Non-pigmented ciliary epithelial cell (primary cell): ENCODE measurements at places on chromosomes 4 and X.

- DNase-seq, result peak; percentile 96
These were observed 78.3 kb upstream of the ATXN3L start for GRCh38 chrX:13397878-13398818.

DNA sequence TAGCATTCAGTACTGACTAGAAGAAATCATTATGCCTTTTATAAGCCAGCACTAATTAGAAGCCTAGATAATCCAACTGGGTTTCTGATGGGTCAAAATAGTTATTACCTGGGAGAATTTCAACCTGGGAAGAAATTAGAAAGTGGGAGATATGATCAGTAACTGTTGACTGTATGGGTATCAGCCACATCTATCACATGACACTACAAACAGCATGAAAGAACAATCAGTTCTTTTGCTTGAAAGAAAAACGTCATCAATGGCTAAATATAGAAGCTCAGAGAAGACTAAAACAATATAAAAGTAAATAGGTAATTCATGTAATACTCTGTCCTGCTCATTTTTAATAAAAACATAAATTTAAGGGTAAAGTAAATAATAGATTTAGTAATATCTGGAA, 145.1 kb downstream of the CAMK2D start:
- no peak for DNase-seq

DNA sequence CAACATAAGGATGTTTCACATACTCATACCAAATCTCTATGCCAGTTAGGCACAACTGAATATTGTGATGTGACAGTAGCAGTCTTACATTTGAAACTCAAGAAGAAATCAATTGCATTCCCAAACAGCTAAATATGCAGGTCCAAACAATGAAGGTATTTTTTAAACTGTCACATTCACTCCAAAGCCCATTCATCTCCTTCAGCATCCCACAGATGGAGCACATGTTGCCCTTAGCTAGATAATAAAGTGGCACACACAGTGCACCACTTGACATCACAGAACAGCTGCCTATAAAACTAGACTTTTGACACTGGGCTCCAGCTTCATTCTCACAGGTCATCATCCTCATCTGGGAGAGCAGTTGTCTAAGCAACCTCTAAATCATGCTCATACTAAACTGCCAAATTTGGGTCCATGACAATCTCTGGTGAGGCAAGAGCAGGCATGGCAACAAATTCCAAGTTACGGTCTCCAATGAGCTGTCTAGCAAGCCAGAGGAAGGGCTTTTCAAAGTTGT, 26.2 kb upstream of the ARHGEF6 start:
- no peak for DNase-seq

DNA sequence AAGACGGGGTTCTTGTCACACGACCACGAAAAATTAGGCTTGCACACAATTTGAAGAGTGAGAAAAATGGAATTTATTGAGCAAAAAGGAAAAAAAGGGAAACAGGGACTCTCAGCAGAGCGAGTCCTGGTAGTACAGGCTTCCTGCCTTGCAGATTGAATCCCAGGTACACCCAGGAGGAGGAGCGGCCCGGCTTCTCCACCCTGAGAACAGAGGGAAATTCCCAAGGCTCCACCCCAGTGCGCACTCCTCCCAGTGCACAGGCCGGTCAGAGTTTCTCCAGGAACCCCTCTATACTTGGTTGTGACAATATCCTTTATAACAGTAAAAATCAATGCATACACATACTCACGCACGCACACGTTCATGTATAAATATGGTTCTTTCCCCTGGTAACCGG, 22.0 kb downstream of the SLC4A4 start:
- no peak for DNase-seq

DNA sequence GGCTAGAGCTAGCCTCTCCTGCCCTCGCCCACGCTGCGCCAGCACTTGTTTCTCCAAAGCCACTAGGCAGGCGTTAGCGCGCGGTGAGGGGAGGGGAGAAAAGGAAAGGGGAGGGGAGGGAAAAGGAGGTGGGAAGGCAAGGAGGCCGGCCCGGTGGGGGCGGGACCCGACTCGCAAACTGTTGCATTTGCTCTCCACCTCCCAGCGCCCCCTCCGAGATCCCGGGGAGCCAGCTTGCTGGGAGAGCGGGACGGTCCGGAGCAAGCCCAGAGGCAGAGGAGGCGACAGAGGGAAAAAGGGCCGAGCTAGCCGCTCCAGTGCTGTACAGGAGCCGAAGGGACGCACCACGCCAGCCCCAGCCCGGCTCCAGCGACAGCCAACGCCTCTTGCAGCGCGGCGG, at the start of gene AR:
Gene AR, plus strand, starts transcription at position 204 of the 400 bp plus-strand sequence. CDS start 1,126 bp downstream, outside the sequence.
- DNase-seq, result no peak

DNA sequence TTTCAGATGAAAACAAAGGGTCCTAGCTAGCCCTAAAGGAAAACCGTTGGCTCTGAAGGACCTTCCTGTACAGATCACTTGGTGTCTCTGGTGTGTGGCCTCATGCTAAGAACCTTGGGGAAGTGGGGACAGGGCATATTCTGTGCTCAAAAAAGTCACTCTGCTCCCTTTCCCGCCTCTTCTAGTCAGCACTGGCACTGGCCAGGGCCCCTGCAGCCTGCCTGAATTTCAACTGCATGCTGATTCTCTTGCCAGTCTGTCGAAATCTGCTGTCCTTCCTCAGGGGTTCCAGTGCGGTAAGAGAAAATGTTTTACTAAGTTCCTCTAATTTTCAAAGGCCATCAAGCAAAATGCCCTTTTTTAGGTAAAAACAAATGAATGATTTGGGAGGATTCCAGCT, 3.4 kb downstream of the CYBB start:
- DNase-seq, result no peak

- no peak for DNase-seq
These were observed 25.6 kb downstream of the FLNA start for GRCh38 chrX:154348646-154349358.
